ENCODE measurements at places on chromosomes 3 and 15.

- no peak overlapping the region for H3K27ac ChIP-seq
- H3K4me3 ChIP-seq, result no peak overlapping the region
- DNase-seq, result no peak
- no peaks in the 10 kb centered on the region for H3K36me3 ChIP-seq
Observed at GRCh38 chr3:51295625-51296024, 89.5 kb upstream of the MANF start.

- peaks cover 2% of the 10 kb centered on the region for H3K4me1 ChIP-seq
- no peaks in the 10 kb centered on the region for H3K36me3 ChIP-seq
- no peaks in the 10 kb centered on the region for H3K27me3 ChIP-seq
- no peak overlapping the region for H3K4me3 ChIP-seq
Observed at GRCh38 chr3:32708672-32709283, 23.8 kb downstream of the CNOT10 start.

DNA sequence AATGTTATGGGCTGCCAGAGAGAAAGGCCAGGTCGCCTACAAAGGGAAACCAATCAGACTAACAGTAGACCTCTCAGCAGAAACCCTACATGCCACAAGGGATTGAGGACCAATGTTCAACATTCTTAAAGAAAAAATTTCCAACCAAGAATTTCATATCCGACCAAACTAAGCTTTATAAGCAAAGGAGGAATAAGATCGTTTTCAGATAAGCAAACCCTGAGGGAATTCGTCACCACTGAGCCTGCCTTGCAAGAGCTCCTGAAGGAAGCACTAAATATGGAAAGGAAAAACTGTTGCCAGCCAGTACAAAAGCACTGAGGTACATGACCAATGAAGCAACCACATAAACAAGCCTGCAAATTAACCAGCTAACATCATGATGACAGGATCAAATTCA, 33.1 kb downstream of the PYGO1 start:
- no peak overlapping the region for H3K4me3 ChIP-seq
- no peaks in the 10 kb centered on the region for H3K36me3 ChIP-seq
- no peaks in the 10 kb centered on the region for H3K4me1 ChIP-seq
- no peaks in the 10 kb centered on the region for H3K27me3 ChIP-seq
- H3K27ac ChIP-seq, result no peak overlapping the region

DNA sequence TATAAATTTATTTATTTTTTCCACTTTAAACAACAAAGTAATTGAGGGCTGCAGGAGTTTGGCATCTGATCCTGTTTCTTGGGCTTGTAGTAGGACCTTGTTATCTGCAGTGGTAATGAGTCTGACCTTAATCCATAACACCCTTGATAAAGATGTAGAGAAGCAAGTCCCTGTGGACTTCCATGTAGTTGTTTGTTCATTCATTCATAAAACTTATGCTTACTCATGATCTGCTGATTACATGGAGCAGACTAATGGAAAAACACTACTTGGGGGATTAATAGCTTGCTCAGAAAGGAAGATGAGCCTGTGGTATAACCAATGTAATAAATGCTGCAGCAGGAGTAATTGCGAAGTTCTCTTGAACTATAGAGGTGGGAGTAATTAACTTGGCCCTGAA, 271.5 kb upstream of the TBL1XR1 start:
- H3K27ac ChIP-seq, result no peak overlapping the region
- no peaks in the 10 kb centered on the region for H3K4me1 ChIP-seq
- no peak overlapping the region for H3K4me3 ChIP-seq
- H3K27me3 ChIP-seq, result no peaks in the 10 kb centered on the region

GRCh38 chr3:9600597-9600996, 47.0 kb upstream of the LHFPL4 start:
- peak; percentile 69 for DNase-seq
- no peak overlapping the region for H3K4me3 ChIP-seq
- no peak overlapping the region for H3K27ac ChIP-seq
- H3K27me3 ChIP-seq, result no peaks in the 10 kb centered on the region
- H3K36me3 ChIP-seq, result no peaks in the 10 kb centered on the region
- no peaks in the 10 kb centered on the region for H3K4me1 ChIP-seq

- no peak overlapping the region for H3K4me3 ChIP-seq
- no peaks in the 10 kb centered on the region for H3K36me3 ChIP-seq
- H3K27ac ChIP-seq, result peak overlapping the region; percentile 96
- peak; percentile 85 for DNase-seq
- H3K4me1 ChIP-seq, result peaks cover 12% of the 10 kb centered on the region
Observed at GRCh38 chr3:11509173-11510000, 134.3 kb downstream of the VGLL4 start.

GRCh38 chr15:63340353-63340752, 41.3 kb downstream of the CA12 start:
- no peak overlapping the region for H3K4me3 ChIP-seq
- peak overlapping the region; percentile 5 for H3K27ac ChIP-seq

DNA sequence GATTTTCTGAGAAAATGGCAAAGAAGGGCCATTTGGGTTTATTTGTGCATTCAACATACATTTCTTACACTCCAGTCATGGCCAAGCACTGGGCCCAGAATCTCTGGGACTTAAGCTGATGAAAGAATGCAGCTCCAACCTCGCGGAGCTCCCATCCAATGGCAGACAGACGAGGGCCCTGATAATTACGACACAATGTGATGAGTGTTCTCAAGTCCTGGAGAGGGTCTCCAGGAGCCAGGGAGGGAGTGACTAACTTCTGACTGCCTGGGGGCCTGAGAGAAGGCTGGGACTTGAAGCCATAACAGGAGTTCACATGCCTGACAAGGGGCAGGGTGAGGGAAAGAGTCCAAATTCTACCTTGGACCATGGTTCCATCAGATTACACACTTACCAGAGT, 42.6 kb upstream of the BNC1 start:
- no peak overlapping the region for H3K27ac ChIP-seq
- no peaks in the 10 kb centered on the region for H3K27me3 ChIP-seq
- peaks cover 9% of the 10 kb centered on the region for H3K4me1 ChIP-seq
- no peaks in the 10 kb centered on the region for H3K36me3 ChIP-seq

DNA sequence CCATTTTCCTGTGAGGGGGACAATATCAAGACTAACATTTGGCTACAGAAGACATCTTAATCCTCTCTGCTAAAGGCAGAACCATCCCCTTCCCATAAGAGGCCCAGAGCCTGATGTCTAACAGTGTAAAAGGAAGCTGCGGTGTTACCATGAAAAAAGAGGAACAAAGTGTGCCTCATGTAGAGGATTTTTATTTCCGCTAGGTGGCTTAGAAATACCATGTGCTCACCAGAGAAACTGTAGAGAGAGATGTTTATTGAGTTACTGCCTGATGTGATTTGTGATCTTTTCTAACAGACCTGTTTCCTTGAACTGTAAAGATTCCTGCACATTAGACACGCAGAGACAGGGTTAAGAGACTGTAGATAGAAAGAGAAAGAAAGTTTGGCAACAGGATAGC, 22.0 kb downstream of the OR5H15 start:
- H3K27ac ChIP-seq, result no peak overlapping the region
- no peaks in the 10 kb centered on the region for H3K27me3 ChIP-seq
- no peak for DNase-seq
- H3K36me3 ChIP-seq, result no peaks in the 10 kb centered on the region
- no peaks in the 10 kb centered on the region for H3K4me1 ChIP-seq
- H3K4me3 ChIP-seq, result no peak overlapping the region

- no peak overlapping the region for H3K4me3 ChIP-seq
- no peaks in the 10 kb centered on the region for H3K36me3 ChIP-seq
- peaks cover 24% of the 10 kb centered on the region for H3K4me1 ChIP-seq
- H3K27me3 ChIP-seq, result no peaks in the 10 kb centered on the region
- no peak for DNase-seq
- H3K27ac ChIP-seq, result no peak overlapping the region
Observed at GRCh38 chr15:98684436-98684835, 36.1 kb downstream of the IGF1R start.

DNA sequence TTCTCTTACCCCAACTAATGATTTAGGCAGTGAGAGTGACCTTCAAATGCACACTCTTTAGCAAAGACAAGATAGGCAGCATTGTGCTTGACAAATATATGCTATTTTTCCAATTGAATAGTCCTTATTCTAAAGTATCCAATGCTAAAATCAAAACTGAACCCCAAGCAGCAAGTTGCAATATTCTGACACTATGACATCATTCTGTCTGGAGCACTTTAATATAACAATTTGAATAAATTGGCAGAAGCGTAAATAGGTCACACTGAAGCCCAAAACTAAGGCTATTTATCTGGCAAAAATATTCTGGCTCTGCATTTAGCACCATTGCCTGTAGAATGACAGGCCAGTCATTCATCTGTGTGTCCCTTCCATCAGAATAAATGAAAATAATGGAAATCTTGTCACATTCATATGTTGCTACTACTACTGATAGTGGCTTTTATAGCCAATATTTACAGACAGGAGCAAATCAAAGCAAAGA, 2.9 kb downstream of the CBLB start:
- no peak for DNase-seq
- no peaks in the 10 kb centered on the region for H3K27me3 ChIP-seq
- no peaks in the 10 kb centered on the region for H3K4me1 ChIP-seq
- H3K27ac ChIP-seq, result no peak overlapping the region
- H3K4me3 ChIP-seq, result peak overlapping the region; percentile 21
- no peaks in the 10 kb centered on the region for H3K36me3 ChIP-seq

DNA sequence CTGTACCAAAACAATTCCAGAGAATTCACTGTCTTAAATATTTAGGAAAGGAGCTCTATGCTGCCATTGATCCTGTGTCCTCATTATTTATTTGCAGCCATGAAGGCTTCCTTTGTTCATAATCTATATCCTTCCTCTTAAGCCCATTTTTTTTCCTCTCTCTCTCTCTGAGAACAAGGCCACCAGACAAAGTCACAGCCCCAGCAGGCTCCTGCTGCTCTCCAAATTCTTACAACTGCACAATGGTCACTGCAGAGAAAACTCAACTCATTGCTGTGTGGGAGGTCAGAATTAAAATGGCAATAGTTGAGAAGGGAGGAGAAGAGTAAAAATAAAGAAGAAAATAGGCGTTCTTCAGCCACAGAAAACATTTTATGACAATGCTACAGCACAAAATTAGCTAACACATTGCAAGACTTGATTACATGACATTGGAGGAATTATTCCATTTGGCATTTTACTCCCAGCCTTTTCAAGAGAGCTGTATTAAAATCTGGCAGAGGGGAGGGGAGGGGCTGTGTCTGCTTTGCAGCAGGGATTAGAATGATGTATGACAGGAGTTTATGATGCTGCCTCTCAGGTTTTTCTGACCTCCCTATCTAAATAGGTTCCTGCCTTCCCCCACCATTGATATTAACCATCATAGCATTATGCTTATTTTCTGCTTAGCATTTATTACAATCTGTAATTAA, 399.7 kb upstream of the THBS1 start:
- H3K36me3 ChIP-seq, result no peaks in the 10 kb centered on the region
- H3K4me1 ChIP-seq, result peaks cover 4% of the 10 kb centered on the region

DNA sequence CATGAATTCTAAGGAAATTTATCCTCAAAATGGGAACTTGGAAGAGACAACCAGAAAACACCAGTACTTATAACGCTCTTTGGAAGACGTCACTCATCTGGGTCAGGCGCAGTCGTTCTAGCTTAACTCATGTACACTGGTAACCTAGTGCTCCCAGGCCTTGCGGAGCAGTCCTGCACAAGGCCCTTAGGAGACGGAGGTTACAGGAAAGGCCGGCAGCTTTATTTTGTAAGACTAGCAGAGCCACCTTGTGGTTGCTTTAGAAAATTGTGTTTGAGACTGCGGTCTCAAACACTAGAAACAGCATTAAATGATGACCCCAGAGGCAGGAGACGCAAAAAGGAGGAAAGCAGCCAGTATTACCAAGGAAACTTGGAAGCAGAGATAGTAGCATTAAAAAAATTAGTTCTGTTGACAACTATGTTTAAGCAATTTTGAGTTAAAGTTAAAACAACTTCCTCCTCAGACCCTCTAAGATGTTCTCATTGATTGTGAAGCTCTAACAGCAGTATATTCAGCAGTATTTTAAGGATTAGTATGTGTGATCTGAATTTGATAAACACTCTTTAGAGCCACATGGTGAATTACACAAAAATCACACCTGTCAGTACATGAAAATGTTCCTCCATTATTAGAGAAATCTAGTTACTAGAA, 141.9 kb upstream of the C2CD4B start:
- no peaks in the 10 kb centered on the region for H3K4me1 ChIP-seq
- no peaks in the 10 kb centered on the region for H3K36me3 ChIP-seq
- no peak overlapping the region for H3K27ac ChIP-seq
- no peak overlapping the region for H3K4me3 ChIP-seq
- DNase-seq, result peak; percentile 82

DNA sequence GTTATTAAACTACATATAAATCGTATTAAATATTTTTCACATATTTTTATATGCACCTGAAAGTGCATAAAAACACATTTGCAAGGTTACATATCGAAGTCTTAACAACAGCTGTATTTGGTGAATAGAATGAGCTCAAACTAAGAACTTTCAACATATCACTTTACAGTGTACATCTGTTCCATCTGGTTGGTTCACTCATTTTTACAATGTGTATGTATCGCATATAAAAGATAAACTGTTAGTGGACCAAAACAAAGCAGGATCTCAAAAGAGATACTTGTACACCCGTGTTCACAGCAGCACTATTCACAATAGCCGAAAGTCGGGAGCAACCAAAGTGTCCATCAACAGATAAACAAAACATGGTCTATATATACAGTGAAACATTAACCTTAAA, 55.8 kb downstream of the TBL1XR1 start:
- no peak overlapping the region for H3K27ac ChIP-seq
- H3K4me1 ChIP-seq, result peaks cover 2% of the 10 kb centered on the region
- no peaks in the 10 kb centered on the region for H3K36me3 ChIP-seq
- no peak overlapping the region for H3K4me3 ChIP-seq
- DNase-seq, result no peak
- H3K27me3 ChIP-seq, result no peaks in the 10 kb centered on the region

- no peaks in the 10 kb centered on the region for H3K27me3 ChIP-seq
- no peak overlapping the region for H3K4me3 ChIP-seq
- DNase-seq, result no peak
- H3K4me1 ChIP-seq, result no peaks in the 10 kb centered on the region
- no peak overlapping the region for H3K27ac ChIP-seq
Observed at GRCh38 chr3:101703169-101703568, 16.7 kb upstream of the RPL24 start.

DNA sequence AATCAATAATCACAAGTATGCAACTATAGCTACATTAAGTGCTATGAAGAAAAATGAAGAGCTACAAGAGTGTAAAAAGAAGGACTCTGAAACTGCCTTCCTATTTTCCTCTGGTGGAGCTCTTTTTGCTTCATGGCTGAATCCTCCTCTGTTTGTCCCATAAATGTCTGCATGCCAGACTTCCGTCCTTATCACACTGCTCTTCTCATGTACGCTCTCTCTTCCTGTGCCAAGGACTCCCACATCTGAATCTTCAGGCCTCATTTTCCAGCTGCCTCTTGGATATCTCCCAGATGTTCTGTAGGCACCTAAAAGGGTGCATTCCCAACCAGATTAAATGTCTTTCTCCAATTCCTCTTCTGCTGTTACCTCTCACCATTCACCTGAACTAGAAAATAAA, 123.7 kb downstream of the MECOM start:
- H3K4me1 ChIP-seq, result no peaks in the 10 kb centered on the region
- no peak overlapping the region for H3K4me3 ChIP-seq
- no peak for DNase-seq
- H3K36me3 ChIP-seq, result no peaks in the 10 kb centered on the region
- no peak overlapping the region for H3K27ac ChIP-seq
- no peaks in the 10 kb centered on the region for H3K27me3 ChIP-seq

GRCh38 chr15:75542386-75542797, 36.7 kb downstream of the PTPN9 start:
- H3K27ac ChIP-seq, result peak overlapping the region; percentile 19
- H3K36me3 ChIP-seq, result no peaks in the 10 kb centered on the region
- DNase-seq, result no peak

GRCh38 chr3:147652651-147653366, 243.6 kb downstream of the ZIC1 start:
- H3K4me3 ChIP-seq, result no peak overlapping the region
- no peak overlapping the region for H3K27ac ChIP-seq
- H3K36me3 ChIP-seq, result no peaks in the 10 kb centered on the region
- H3K4me1 ChIP-seq, result no peaks in the 10 kb centered on the region
- H3K27me3 ChIP-seq, result no peaks in the 10 kb centered on the region
